MCF 10A (cell line): ENCODE measurements at places on chromosomes 1 and 21. TPM values are rescaled to one million over a fixed set of nuclear protein-coding genes. Genes with fewer than 3 reads are reported as not detected.

DNA sequence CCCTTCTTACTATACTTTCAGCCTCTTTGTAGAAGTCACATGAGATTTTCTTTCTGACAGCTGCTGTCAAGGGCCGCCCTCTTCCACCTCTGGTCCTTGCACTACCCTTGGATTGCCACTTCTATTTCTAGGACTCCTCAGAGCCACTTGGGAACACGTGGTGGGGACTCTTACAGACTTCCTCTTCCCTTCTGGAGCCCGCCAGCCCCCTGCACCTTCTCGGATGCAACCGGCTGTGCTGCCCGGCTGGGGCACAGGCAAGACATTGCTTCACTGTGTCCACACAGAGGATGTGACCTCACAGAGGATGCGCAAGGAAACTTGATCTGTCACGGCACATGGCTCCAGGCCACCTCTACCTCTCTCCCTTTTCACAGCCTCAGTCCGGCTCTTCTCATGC, 2.4 kb upstream of the IKBKE start:
- DNase-seq: peak; percentile 56

GRCh38 chr1:202700061-202700460, 10.2 kb downstream of the SYT2 start:
- no peak for DNase-seq

Gene TRIM67
- total RNA-seq: not detected in 2 replicates

Gene LCE2A
- not detected in 2 replicates for total RNA-seq

Gene TNFRSF4
- not detected in 2 replicates for total RNA-seq

DNA sequence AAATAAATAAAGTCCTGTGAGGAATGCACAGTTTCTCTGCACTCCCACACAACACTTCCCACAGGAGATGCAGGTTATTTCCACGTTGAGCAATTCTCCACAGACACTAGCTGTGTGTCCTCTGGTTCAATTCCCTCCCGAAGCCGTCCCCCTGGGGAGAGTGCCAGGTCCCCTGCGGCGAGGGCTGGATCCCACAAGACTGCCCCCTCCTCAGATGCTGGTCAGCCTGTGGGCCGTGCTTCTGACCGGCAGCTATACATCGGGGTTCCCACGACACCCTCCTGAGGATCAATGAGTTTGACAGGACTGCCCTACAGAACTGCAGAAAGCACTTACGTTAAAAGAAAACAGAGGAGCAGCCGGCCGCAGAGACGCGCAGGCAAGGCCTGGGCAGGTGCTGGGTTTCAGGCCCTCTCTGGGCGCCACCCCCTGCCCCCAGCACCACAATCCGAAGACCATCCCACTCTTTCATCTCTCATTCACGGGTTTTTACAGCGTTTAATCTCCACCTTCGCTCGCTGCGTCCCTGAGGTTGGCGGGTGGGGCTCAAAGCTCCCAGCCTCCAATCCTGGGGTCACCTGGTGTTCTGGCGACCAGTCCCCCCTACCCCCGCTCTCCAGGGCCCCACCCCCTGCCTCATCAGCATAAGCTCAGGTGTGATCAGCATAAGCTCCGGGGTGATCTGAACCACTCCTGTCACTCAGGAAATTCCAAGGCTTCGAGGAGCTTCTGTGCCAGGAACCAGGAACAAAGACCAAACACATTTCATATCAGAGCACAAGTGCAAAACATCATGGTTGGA, 9.3 kb downstream of the SLC35E2B start:
- no peak for DNase-seq

DNA sequence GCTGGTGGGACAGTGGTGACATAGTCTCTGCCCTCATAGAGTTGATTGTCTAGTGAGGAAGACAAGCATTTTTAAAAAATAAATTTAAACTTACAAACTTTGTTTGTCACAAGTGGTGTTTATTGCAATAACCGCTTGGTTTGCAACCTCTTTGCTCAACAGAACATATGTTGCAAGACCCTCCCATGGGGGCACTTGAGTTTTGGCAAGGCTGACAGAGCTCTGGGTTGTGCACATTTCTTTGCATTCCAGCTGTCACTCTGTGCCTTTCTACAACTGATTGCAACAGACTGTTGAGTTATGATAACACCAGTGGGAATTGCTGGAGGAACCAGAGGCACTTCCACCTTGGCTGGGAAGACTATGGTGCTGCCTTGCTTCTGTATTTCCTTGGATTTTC, 58.4 kb downstream of the LAMC2 start:
- DNase-seq: peak; percentile 91

Gene A3GALT2
- 0.32 TPM in 1 of 2 replicates, not detected in the other for total RNA-seq

Gene CD52
- not detected in 2 replicates for total RNA-seq

DNA sequence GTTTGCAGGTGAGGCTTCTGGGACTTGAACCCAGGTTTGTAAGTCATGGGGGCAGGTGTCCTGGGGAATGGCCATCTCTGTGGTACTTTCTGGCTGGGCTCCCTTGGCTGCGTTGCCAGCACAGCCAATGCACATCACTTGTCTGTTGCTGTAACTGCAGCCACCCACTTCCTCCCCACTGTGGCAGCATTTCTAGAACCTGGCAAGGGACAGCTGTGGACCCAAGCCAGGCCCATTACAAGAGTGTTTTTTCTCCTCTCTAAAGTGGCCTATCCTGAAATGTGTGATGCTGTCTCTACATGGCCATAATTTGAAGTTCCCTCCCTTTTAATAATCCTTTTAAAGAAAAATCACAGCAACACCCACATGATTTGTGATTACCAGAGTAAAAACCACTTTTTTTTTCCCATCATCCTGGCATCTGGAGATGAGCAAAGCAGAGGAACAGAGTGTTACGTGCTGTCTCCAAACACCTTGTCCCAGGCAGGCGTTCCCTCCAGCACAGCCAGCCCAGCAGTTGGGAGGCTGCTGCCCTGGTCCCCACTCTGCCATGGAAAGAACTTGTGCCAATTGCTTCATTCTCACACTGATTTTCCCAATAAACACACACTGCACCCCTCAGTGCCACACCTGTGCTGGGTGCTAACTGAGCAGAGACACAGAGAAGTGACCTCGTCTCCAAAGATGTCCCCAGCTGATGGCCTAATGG, 360.6 kb upstream of the USP24 start:
- DNase-seq: no peak

Gene DYNLT4
- total RNA-seq: not detected in 2 replicates

DNA sequence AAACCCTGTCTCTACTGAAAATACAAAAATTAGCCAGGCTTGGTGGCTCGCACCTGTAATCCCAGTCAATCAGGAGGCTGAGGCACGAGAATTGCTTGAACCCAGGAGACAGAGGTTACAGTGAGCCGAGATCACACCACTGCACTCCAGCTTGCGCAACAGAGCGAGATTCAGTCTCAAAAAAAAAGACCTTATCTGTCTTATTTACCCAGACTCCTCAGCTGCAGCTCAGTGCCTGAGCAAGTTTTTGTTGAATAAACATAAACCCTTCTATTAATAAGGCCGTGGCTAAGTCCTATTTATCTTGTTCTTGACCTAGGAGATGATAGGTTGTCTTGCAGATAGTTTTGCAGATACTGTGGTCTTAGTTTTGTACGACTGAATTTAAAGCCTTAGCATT, 136.4 kb upstream of the TMEM51 start:
- DNase-seq: no peak

Gene KCNJ6
- total RNA-seq: 0.20 and 0.28 TPM in 2 replicates

- DNase-seq: no peak
Observed at GRCh38 chr1:194952171-194952570, 1656.1 kb downstream of the KCNT2 start.

DNA sequence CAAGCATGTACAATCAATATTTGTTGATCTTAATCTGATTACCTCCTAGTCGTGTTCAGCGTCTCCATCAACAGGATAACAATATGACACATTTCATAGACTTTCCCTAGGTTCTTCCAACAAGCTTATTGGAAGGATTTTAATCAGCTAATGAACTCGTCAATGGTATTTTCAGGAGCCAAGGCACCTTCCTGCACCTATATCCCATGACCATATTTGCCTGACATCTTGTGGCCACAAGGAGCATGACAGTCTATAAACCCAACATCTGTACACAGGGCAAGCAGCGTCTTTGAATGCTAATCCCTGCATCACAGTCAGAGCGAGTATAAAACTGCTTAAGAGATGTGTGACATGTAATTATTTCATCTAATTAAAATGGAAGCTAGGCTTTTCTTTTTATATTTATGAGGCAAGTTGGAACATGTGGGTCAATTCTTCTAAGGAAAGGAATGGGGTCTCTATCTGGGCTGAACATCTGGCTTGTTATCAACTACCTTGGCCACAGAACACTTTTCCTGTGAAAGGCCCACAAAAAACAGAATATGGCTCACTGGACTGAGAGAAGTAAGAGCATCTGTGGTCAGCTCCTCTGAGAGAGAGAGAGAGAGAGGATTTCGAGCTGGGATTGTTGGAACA, 388.8 kb downstream of the NTNG1 start:
- DNase-seq: peak; percentile 75

Gene C1orf105
- not detected in 2 replicates for total RNA-seq
